ENCODE measurements at places on chromosomes 13 and 19.

GRCh38 chr13:60647547-60647946, 250.5 kb downstream of the TDRD3 start:
- no peak for DNase-seq

GRCh38 chr19:48491793-48492123, 19.9 kb downstream of the LMTK3 start:
- DNase-seq: no peak

GRCh38 chr13:78689011-78689410, 30.1 kb upstream of the OBI1 start:
- DNase-seq: peak; percentile 9

GRCh38 chr19:10706990-10707389, 5.8 kb downstream of the QTRT1 start:
- no peak for DNase-seq

GRCh38 chr19:10338940-10339339, 484 bp downstream of the ICAM3 start:
- no peak for DNase-seq

DNA sequence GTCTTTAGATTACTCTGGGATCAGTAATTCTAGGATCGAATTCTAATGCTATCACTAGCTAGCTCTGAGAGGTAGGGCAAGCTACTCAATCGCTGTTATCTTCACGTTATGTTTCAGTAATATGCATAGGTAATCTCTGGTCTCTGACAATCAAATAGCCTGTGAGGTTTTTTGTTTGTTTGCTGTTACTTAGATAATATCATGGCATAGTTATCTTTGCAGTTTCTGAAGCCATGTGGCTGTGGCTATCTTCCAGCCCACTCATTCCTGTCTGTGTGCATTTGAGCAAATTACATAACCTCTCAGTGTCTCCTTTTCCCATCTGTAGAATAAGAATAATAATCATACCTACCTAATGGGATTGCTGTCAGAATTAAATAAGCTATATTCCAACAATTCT, 330.2 kb downstream of the PCDH9 start:
- DNase-seq: no peak

- DNase-seq: no peak
Measured at GRCh38 chr19:5394551-5395505, 54.2 kb upstream of the PTPRS start.

GRCh38 chr19:38391911-38392464, 3.5 kb downstream of the SPRED3 start:
- DNase-seq: no peak

DNA sequence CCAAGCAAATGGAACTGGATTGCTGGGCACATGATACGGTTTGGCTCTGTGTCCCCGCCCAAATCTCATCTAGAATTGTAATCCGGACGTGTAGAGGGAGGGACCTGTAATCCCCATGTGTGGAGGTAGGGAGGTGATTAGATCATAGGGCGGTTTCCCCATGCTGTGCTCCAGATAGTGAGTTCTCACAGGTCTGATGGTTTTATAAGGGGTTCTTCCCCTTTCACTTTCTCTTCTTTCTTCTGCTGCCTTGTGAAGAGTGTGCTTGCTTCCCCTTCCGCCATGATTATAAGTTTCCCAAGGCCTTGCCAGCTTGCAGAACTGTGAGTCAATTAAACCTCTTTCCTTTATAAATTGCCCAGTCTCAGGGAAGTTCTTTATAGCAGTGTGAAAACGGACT, 32.6 kb upstream of the MTIF3 start:
- no peak for DNase-seq

DNA sequence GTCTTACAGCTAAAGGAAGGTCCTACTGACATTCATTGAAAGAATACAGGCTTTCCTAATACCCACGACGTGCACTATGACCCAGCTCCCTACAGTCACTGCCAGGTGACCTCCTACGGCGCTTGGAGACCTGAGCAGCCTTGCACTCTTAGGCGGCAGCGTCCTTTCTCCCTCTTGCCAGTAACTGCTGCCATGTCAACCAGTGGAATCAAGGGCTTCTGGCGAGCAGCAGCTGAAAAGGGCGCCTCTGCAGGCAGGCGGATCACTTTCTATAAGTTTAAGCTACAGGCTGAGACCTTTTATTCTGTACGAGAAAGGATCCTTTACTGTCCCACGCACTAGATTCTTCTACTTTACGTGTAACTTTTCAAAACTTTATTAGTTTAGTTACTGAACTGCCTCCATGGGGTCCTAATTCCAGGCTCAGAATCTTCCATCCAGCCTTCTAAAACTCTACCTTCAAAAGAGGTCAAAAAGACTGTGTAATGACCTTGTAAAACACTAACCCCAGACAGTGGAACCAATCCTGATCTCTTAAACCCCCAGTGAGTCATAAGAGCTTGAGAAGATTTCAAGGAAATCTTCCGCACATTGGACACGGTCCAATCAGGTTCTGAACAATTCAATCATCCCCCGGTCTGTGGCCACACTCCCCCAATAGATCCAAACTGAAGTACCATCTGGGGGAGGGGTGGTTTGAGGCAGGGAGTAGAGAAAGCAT, 1.9 kb downstream of the KCTD12 start:
- DNase-seq: peak; percentile 29

DNA sequence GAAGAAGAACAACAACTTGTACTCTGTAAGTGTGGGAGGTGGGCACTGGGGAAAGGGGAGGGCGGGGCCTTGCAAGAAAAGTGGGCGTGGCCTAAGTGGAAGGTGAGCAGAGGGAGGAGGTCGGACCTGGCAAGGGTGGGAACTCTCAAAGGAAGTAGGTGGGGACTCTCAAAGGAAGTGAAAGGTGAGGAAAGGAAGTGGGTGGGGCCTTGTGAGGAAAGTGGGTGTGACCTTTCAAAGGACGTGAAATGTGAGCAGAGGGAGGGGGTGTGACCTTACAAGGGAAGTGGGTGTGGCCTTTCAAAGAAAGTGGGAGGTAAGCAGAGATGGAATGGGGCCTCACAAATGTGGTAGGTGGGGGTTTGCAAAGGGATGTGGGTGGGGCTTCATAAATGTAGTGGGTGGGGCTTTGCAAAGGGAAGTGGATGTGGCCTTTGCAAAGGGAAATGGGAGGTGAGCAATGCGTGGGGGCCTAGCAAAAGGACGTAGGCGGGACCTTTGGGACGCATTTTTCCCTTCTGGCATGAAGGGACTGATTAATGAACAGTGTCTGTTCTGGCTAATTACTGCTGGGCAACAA, 25.9 kb downstream of the ACSBG2 start:
- no peak for DNase-seq

- no peak for DNase-seq
Measured at GRCh38 chr13:110503979-110504499, 57.5 kb downstream of the RAB20 start.

DNA sequence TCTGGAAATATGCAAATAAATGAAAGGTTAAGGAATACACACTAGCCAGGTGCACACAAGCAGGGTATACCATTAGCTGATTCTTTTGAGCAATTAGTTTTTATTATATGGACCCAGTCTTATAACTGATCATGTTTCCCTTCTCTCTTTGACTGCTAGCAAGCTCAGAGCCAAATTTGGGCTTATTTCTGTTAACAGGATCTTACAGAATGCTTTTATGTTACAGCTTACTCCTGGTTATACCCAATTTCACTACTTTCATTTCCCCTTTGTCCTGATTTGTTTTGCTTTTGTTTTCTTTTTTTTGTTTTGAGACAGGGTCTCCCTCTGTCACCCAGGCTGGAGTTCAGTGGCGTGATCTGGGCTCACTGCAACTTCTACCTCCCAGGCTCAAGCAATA, 12.9 kb upstream of the TPT1 start:
- no peak for DNase-seq

DNA sequence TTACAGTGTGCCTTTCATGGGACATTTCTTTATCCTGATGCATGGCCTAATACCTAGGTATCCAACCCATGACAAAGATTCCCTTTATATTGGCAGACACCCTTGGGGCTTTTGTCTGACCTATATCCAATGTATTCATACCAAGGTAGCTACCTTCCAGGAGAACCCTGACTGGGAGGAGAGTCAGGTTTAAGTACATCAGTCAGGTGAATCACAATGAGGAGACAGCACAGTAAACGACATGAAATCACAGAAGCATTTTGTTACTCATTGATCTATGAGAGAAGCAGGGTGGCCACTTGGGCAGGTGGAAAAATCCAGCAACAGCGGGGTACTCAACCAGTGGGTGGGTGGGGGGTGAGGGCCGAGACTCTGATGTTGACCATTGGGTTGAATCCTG, 527.4 kb upstream of the ATXN8OS start:
- no peak for DNase-seq

DNA sequence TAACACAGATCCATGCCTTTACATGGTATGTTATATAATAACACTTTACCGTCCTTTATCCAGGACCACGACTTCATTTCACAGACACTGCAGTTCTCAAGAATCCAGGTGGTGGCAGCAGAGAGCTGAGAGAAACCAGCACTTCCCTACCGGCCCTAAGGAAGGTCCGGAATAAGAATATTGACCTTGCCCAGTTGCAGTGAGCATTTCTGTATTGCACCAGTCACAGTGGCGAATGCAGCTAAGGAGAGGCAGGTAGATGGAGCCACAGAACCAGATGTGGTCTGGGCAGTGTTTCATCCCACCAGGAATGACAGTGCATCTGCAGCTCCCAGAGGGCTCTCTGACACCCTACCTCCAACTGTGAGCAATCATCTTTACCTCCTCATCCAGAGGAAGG, 44.6 kb downstream of the ZNF787 start:
- DNase-seq: peak; percentile 81

- peak; percentile 45 for DNase-seq
Measured at GRCh38 chr13:49319551-49319950, 71.8 kb downstream of the CDADC1 start.

GRCh38 chr19:8135946-8136618, 13.3 kb downstream of the FBN3 start:
- no peak for DNase-seq
